HepG2 (cell line): ENCODE measurements at places on chromosomes 7 and 10. TPM values are rescaled to one million over a fixed set of nuclear protein-coding genes. Genes with fewer than 3 reads are reported as not detected.

The OR2A1 gene
- not detected in 2 replicates for polyA plus RNA-seq

- no peak for DNase-seq
Measured at GRCh38 chr10:35578618-35578956, 26.6 kb upstream of the GJD4 start.

- no peak for DNase-seq
Measured at GRCh38 chr10:21985541-21985940, 18.0 kb downstream of the DNAJC1 start.

The DRGX gene
- polyA plus RNA-seq = not detected in 2 replicates

The TRPV5 gene
- polyA plus RNA-seq = not detected in 2 replicates

DNA sequence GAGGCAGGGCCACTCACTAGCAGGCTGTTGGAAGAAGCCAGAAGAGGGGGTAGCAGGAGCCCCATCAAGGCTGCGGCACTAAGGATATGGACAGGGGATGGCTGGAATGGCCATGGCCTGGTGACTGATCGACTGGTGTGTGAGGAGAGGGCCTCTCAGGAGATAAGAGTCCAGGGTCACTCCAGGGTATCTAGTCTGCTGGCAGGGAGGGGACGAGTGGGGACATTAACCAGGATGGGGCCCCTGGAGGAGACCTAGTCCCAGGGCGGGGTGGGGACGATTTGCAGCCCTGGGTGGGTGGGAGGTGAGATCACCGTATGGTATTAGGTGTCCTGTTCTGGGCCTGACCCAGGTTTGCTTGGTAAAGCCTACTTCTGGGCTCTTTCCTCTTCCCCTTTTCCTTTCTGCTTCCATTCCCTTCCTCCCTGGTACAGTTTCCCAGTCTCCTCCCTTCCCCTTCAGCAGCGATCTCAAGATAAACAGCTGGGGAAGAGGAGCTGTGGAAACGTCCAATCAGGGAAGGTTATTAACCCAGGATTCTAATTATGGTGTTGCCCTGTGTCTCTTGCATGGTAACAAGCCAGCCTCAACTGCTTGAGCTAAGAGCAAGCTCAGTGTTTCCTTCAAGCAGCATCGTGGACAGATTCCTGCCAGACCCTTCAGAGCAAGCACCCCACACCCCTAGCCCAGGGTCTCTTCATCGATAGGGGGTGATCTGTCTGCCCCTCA, 233.2 kb downstream of the RPS24 start:
- DNase-seq = no peak

GRCh38 chr7:2738766-2739549, 51.0 kb downstream of the AMZ1 start:
- DNase-seq = no peak
